Memory B cell (primary cell): ENCODE measurements at places on chromosomes 4 and X.

DNA sequence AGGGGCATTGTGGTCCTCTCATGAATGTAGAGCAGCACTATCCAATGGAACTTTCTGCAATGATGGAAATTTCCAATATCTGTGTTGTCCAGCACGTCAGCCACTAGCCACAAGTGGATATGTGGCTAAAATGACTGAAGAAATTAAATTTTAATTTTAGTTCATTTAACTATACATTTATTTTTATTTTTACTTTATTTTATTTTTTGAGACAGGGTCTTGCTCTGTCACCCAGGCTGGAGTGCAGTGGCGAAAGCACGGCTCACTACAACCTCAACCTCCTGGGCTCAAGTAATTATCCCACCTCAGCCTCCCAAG is 13.3 kb upstream of the RBBP7 start:
- no peak for DNase-seq

GRCh38 chr4:48205626-48206025 is 64.0 kb downstream of the TEC start:
- no peak for DNase-seq

- DNase-seq = no peak
Measured at GRCh38 chrX:118231464-118231863, 114.4 kb upstream of the WDR44 start.

DNA sequence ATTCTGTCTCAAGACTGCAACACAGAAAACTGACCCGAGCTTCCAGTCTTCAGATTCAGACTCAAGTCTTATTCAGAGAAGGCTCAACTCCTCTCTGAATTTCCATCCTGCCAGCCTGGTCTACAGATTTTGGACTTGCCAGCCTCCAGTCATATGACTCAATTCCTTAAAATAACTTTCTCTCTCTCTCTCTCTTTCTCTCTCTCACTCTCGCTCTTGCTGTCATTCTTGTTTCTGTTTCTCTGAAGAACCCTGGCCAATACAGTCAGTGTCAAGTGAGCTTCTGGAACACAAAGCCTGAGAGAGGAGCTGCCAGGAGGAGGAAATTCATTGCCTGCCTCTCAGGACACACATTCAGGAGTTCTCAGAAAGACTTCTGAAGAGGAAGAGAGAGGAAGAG is 154.9 kb downstream of the PARM1 start:
- DNase-seq = no peak

DNA sequence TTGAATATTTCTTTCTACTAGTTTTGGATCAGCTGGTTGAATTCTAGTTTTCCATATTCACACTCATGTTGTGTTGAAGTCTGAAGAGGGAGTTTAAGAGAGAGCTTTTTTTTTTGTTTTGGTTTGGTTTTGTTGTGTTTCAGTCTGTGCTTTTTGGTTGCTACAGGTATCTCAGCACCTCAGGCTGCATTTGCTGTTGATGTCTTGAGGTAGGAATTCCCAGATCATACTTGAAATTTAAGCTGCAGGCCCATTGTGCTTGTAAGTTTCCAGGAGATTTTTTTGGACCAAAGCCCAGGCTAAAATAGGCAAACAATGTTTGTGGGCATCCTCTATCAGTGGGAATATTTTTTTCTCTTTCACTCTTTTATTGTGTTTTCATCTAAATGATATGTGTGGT is 190.2 kb upstream of the AGA start:
- DNase-seq = no peak

- DNase-seq = no peak
Measured at GRCh38 chrX:98067611-98068010, 1183.9 kb downstream of the RPA4 start.

DNA sequence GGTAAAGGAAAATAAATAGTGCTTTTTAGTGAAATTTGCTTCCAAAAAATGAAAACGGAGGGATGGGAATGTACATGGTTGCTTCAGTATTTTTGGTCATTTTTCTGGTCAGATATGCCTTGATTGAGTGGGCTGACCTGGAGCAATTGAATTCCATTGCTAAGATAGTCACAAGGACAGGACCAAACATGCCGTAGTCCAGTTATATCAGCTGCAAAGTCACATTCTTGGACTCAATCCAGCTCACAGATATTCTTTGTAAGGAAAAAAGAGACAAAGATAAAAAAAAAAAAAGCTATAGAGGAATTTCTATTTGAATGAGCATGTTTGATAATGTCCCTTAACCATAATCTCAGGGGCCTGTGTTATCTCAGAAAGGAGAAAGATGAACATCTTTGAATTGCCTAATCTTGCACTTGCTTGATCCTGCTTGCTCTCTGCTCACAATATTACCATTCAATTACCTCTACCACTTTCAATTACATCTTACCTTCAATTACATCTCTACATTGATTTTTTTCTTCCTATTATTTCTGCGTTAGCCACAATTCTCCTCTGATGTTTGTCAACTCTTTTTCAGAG is 75.4 kb upstream of the PACRGL start:
- DNase-seq = no peak

- peak; percentile 67 for DNase-seq
Measured at GRCh38 chr4:185203486-185204237, at the start of gene CFAP97. CFAP97 (minus strand) TSS chr4:185204000; CDS start chr4:185191196, 12,804 bp downstream.

GRCh38 chrX:69307756-69308155 is 142.5 kb upstream of the PJA1 start:
- DNase-seq = no peak

DNA sequence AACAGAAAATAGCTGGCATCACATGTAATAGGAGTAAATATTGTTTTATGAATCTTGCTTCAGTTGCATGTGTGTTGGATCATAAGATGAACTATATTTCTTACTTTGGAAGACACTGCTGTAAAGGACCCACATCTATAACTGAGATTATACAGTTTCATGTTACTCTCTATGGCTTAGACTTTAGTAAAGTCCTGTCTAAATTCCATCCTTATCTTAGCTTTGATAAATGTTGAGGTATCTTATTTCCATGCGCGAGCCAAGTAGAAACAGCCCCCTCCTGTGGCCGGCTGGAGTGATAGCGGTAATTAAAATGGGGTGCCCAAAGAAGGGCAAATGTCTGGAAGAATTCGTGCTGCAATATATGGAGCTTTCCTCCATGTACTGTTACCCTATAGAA is 43.0 kb downstream of the CCDC158 start:
- no peak for DNase-seq

- DNase-seq = no peak
Measured at GRCh38 chr4:81260443-81261101, 45.5 kb upstream of the PRKG2 start.

DNA sequence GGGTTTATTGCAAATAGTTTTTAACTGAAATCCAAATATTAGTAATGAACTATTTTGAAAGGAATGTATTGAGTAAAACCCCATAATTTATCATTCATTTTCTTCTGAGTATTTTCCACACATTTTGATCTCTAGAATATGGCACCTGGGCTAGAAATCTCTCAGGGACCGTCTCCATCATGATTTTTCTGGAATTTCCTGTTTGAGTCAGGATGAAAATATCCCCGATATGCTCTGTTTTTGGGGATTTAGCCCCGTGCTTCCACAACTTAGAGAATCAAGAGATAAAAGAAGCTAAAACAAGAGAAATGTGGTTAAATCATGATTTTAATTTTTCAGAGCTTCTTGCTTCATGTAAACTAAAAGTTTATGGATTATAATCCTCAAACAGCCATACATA is 114.2 kb downstream of the SPCS3 start:
- DNase-seq = no peak

- DNase-seq = no peak
Measured at GRCh38 chrX:30895370-30895769, 6.3 kb upstream of the TAB3 start.

DNA sequence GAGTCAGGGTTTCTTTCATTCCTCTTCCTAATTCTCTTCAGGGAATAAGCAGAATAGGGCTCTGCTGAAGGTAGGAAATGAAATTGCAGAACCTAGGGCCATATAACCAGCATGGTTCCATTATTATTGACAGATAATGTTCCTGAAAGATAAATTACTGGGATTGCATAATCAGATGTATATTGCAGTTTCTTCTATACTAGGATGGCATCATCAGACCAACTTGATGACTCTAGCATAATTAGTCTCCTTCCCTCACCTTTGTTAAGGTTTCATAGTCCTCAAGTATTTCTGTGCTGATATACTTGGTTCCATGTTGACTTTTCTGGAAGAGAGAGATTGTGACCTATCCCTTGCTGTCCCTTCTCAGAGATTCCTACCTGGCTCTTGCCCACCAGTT is 492.3 kb upstream of the LCORL start:
- DNase-seq = no peak

DNA sequence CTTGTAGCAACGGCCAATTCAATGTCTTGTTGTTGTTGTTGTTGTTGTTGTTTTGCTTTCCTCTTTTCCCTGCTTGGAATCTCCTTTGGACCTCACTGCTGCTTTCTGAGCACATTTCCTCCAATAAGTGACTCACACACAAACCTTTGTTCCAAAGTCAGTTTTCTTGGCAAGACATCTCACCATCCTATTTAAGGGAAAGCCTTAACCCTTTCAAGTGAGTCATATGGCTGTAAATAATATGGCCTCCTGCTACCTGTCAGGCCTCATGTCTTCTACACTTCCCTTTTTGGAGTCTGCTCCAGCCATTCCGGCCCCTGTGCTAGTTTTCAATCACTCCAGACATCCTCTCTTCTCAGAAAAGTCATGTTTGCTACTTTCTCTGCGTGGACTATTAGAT is 79.5 kb upstream of the MAGEB10 start:
- no peak for DNase-seq

DNA sequence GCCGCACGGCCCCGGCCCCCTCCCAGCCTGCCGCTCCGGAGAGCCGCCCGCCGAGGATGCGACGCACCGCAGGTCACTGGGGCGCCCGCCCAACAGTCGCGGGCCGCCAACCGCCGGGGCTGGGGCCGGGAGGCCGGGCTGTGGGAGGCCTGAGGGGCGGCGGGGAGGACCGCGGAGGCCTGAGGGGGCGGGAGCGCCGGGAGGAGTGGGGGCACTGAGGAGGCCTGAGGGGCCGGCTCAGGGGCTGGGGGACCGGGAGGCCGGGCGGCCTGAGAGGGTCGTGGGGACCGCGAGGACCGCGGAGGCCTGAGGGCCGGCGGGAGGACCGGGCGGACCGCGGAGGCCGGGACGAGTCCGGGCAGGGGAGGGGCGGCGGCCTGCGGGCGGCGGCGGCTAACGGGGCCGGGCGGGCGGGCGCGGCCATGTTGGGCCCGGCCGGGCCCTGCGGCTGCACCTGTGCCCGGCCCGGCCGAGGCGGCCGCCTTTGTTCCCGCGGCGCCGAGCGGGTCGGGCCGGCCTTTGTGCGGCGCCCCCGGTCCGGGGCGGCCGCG is 353 bp downstream of the NSD2 start:
- peak; percentile 59 for DNase-seq

GRCh38 chr4:26489101-26489985 is 941 bp downstream of the CCKAR start:
- DNase-seq = no peak

DNA sequence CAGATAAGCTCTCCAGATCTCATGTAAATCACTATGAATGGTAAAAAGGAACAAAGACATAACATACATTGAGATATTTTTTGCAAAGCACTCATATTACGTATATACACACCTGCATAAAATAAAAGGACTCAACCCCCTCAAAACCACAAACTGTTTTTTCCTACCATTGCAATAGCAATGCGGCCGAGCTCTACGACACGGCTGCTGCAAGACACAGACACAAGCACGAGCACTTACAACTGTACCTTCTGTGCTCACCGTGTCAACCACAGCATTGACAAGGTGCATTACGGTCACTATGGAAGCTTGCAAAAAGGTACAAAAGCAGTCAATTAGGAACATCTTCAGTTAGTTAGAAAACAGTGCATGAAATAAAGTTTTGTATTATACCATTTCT is 37.1 kb upstream of the MTNR1A start:
- no peak for DNase-seq

DNA sequence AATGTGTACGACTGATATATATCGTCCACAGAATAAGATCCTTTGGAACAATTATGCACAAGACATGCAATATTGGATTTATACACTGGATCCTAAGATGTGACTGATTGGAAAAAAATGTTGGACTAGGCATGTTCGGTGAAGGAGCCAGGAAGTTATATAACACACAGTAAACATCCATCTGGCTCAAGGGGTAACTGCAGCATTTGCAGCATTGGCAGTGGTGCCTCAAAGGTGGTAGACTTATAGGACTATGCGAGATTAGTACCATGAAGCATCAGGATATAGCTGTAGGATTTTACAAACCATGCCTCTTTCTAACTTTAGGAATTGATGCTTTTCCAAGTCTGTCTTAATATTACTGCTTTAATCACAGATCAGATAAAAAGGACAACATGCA is 34.3 kb downstream of the MSX1 start:
- no peak for DNase-seq

- no peak for DNase-seq
Measured at GRCh38 chr4:9765091-9765490, 16.3 kb upstream of the DRD5 start.

- no peak for DNase-seq
Measured at GRCh38 chrX:18941896-18942295, 42.0 kb downstream of the PHKA2 start.

- DNase-seq = peak; percentile 12
Measured at GRCh38 chr4:82561786-82562563, at the start of gene TMEM150C. TMEM150C (minus strand) TSS chr4:82561988; CDS start chr4:82504657, 57,331 bp downstream.

GRCh38 chr4:15381806-15382338 is 46.0 kb upstream of the C1QTNF7 start:
- no peak for DNase-seq

DNA sequence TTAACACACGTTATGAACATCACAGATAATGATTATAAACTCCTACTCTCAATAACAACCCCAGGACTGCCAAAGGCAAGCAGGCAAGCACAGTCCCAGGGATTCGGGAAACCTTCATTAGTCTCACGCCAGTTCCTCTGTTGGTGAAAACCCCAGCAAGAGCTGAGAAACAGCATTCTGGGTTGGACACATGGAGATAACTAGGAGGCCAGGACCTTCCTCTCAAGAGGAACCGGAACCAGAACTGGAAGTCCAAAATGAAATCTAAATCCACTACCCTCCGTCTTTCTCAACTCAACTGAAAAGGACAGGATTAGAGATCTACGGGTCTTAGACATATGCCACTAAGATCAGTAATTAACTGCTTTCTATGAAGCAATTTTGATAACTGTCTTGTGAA is 3.8 kb downstream of the VEGFC start:
- no peak for DNase-seq

DNA sequence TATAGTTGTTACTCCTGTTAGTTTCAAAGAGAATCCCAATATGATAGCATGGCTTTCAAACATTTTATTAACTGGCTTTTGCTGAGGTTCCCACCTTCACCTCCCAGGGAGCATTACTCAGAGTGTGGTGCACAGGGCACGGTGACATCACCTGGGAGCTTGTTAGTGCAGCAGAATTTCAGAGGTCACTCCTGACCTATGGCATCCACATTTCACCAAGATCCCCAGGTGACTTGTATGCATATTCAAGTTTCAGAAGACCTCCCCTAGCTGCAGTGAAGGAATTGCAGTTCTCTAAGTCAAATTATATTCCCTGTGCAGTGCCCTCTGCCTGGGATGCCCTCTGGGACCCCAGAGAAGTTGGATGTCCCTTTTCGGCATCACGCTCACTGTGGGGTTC is 29.7 kb upstream of the LNX1 start:
- DNase-seq = no peak

DNA sequence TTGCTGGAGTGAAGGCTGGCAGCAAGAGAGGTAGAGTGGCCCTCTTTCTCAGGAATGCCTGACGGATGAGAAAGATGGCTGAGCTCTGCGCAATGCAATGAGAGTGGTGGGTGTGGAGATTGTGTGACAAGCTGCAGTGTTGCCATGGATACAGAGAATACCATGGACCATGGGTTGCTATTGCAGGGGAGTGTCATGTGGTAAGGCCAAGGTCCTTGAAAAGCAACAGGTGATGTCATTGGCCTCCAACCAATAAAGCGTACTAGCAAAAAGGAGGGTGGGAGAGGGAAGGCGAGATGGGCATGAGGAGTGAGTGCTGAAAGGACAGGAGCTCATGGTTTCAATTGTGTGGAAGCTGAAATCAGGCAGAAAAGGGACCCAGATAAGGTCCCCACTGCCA is 1.8 kb downstream of the PNMA5 start:
- no peak for DNase-seq
